CD4-positive, alpha-beta T cell treated with Interferon gamma for 1 hour (primary cell): ENCODE measurements at places on chromosomes 1 and 21.
A peak's percentile ranks its signal among the peaks of the same experiment; 100 is the strongest.

- DNase-seq: no peak
Measured at GRCh38 chr21:31386006-31386405, 41.9 kb upstream of the TIAM1 start.

- DNase-seq: no peak
Measured at GRCh38 chr1:101653482-101653946, 343.2 kb downstream of the OLFM3 start.

DNA sequence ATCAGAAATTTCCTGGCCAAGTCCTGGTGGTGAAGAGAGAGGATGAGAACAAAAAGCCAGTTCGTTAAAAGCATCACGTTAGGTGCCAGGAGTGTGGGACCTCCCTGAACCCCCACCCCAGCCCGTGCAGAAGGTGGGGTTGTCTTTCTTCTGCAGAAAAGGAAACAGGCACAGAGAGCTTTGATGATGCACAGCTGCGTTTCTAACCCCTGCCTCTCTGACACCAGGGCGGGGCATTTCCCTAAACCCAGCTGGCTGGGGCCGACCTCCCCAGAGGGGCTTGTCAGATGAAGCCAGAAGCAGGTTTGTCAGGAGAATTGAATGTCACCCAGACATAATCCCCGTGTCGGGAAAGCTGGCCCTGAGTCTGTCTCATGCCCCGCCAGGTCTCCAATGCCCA lies 189.3 kb upstream of the EDN2 start:
- peak; percentile 56 for DNase-seq

DNA sequence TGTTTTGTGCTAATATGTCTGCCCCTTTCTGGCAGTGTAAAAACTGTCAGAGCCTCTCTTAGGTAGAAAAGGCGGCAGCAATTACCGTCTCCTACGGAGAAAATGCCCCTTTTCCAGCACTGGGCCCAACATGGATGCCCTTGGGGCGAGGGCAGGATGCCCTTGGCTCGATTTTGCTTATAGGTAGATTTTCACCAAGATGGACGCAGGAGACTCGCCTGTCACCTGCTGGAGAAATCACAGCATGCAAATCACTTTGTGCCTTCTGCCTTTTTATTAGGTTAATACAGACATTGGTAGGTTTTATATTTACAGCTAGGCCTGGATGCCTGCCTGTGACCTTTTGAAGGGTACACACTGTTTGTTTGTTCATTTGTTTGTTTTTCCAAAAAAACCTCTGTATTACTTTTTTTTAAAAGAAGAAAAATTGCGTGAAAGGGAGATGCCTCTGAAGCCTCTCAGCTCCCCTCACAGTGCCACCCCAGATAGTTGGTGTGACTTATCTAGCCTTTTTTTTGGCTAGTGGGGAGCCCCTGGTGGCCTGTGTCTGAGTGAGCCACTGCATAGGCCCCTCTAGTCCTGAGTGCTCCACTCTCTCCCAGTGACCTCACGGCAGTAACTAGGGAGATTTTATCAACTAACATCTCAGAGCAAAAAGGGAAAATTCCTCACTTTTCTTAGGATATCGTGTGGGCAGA lies 2.5 kb downstream of the ATP1B1 start:
- no peak for DNase-seq

- DNase-seq: no peak
Measured at GRCh38 chr21:45593162-45594022, 50.1 kb upstream of the PCBP3 start.

- DNase-seq: no peak
Measured at GRCh38 chr1:74357756-74358155, 122.6 kb downstream of the TNNI3K start.

- no peak for DNase-seq
Measured at GRCh38 chr1:19061798-19062197, 105.3 kb upstream of the IFFO2 start.

GRCh38 chr1:23020706-23021405 lies 1.6 kb downstream of the KDM1A start:
- DNase-seq: no peak

DNA sequence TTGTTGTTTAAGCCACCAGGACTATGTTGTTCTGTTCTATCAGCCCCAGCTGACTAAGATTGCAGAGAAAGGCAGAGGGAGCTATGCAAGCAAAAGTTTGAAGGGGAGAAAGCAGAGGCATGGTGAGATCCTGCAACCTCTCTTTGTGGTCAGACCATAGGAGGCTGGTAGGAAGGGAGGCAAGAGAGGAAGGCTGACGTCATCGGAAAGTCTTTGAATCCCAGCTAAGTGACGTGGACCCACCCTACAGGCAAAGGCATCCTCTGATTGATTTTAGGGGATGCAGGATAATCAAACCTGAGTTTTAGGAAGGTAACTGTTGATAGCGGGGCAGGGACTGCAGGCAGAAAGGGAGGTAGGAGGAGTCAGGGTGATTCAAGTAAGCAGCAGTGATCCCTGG lies 23.3 kb upstream of the TNNI1 start:
- no peak for DNase-seq

GRCh38 chr1:28364888-28365287 lies 4.7 kb upstream of the PHACTR4 start:
- DNase-seq: no peak

DNA sequence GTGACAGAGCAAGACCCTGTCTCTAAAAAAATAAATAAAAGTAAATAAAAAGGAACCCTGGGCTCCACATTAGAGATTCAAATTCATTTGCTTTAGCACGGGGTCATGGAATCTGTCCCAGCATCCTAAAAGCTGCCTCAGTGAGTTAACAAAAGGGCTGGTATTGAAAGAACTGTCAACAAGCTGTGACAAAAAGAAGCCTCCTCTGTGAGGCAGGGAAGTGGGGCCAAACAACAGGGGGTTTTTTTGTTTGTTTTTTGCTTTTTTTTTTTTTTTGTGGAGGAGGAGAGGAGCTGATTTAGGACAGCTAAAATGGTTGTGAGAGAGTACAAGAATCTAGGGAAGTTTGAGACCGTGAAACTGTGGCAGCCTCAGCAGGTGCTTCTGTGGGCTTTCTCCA lies 115.7 kb downstream of the LIPI start:
- DNase-seq: no peak

DNA sequence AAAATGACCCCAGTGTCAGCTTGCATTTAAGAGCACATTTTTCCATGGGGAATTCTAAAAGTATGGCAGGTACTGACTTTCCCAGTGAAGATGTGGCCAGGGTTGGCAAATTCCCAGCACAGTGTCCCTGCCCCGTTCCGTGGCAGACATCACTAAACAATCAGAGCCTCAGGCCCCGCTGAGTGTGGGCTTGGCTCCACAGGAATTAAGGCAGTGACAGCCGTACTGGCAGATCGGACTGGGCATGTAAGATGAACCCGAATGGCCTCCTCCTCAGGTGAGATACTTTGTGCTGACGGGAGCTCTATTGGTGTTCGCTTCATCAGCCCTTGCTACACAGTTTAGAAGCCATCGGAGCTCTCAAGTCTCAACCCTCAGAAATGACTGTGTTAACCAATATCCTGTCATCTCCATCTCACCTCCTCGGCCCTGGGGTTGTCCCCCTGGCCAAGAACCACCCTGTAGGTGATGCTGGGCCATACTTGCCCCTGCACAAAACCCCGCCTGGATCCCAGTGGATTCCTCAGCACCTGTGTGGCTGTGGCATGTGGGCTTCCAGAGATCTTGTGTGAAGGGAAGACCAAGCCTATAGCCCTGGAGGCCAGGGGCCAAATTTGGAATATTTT lies 29.0 kb upstream of the ABCG1 start:
- no peak for DNase-seq

DNA sequence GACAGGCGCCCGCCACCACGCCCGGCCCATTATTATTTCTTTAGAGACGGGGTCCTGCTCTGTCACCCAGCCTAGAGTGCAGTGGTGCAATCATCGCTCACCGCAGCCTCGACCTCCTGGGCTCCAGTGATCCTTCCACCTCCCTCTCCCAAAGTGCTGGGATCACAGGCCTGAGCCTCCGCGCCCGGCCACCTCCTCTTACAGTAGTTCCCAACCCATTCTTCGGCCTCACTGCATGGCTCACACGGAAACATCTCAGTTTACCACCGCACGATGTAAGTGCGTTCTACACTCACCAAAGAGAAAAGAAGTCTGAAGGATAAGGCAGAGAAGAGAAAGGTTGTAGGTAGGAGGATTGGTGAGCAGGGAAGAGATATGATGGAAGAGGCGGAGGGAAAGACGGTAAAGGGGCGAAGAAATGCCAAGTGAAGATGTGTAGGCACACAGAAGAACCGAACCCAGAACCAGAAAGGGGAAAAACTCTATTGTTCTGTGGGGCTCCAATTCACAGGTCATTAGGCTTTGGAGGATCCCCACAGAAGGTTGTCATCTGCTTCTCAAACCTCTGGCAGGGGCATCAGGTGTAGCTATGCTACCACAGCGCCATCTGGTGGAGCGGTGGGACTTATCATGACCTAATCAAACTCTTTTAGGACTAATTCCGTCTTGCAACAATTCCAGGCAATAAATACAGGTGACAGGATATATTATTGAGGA lies 504.2 kb downstream of the SMYD3 start:
- DNase-seq: peak; percentile 73

DNA sequence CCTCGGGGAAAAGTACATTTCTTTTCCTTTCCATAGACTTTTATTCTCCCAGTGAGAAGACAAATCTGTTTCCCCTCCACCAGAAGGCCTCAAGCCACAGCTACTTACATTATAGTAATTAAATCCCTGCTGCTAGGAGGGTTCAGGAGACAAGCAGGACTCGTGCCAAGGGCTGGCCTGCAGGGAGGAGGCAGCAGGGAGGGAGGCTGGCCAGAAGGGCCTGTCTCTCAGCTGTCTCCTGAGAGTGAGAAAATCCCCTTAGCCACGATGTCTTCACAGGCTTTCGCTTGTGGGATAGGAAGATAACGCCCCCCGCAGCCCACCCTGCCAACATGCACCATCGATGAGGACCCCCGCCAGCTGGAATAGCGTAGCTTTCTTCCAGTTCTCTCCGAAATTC lies 14.0 kb downstream of the KCNN3 start:
- DNase-seq: no peak

DNA sequence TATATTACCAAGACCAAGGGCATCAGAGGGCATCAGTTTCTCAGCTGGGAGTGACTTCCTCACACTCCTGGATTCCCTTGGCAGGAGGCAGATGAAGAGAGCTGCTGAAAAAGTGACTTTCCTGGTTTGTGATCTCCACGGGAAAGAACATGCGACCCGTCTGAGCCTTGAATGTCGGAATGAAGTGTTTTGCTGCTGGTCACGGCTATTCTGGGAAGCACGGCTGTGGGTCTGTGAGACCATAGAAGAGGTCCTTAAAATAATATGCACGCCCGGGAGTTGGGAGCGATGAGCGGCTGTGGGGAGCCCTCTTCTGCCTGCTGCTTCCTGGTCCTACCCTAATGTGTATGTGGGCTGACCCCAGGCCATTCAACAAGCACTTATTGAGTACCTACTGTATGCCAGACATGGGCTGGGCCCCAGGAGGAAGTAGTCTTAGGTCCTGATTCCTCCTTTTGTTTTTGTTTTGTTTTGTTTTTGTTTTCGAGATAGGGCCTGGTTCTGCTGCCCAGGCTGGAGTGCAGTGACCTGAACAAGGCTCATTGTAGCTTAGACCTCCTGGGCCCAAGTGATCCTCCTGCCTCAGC lies 13.2 kb upstream of the UMODL1 start:
- DNase-seq: no peak

DNA sequence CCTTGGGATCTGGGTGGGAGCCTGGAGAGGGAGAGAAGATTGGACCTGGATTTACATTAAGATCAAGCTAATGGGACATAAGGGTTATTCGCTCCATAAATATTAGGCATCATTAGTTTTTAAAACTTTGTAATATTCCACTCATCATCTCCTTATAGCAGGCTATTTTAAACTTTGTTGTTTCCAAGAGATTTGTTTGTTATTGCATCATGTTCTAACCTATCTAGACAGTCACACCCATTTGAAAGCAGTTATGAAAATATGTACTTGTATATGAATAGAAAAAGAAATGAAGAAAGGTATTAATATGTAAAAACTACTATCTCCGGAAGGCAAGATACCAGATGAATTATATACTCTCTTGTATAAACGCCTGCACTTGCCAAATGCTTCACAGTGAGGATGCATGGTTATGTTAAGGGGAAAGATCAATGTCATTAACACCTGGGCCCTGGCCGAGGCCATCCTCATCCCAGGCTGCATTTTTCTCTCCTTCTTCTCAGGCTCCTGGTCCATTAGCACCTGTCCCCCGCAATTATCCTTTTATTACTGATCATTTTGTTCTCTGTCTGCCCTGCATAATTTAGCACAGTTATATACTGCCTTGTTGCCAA lies 468.2 kb downstream of the MATN1 start:
- DNase-seq: no peak

- DNase-seq: no peak
Measured at GRCh38 chr1:20184481-20184900, 1.4 kb upstream of the UBXN10 start.

GRCh38 chr1:46019348-46019747 lies 113.1 kb downstream of the PIK3R3 start:
- no peak for DNase-seq

GRCh38 chr1:29202584-29203340 lies 21.1 kb upstream of the SRSF4 start:
- peak; percentile 77 for DNase-seq

DNA sequence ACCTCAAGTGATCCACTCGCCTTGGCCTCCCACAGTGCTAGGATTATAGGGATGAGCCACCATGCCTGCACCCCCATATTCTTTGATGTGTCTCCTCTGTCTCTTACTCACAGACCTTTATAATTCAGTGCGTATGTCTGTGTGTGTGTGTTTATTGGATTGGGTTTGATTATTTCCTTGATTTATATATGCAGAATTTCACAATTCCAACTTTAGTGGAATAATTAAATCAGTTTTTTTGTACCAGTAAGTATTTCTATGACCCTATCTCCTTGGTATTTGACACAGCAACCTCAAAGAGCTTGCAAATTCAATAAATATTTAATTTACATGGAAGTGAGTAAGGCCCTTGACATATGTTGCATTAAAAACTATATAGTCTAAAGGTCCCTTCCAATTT lies 333.9 kb upstream of the ADAMTS5 start:
- DNase-seq: no peak

GRCh38 chr1:201702936-201703335 lies 126.0 kb upstream of the IPO9 start:
- no peak for DNase-seq

GRCh38 chr1:175812936-175813335 lies 69.5 kb upstream of the TNR start:
- no peak for DNase-seq

DNA sequence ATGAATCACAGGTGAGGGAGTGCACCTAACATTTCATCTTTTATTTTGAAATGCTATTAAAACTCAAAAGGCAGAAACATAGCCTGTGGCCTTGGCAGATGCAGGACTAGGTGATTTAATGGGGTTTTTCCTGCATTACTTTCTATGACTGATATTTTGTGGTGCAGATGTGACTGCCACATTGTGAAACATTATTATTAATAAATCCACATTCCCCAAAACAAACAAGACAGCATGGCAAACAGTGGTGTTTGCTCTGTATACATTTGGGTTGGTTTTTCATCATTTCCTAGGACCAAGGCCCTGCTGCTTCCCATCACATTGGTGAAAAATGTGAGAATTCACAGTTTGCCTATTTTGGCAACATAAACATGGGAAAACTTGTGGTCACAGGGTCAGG lies 247.6 kb upstream of the SGIP1 start:
- no peak for DNase-seq

GRCh38 chr1:36525166-36525565 lies 42.5 kb upstream of the CSF3R start:
- DNase-seq: no peak

- DNase-seq: no peak
Measured at GRCh38 chr1:156549831-156550230, 22.5 kb downstream of the IQGAP3 start.

GRCh38 chr1:170674239-170674638 lies 10.3 kb downstream of the PRRX1 start:
- no peak for DNase-seq

- no peak for DNase-seq
Measured at GRCh38 chr1:173505391-173505790, 28.3 kb downstream of the PRDX6 start.
